Hematopoietic multipotent progenitor cell (in vitro differentiated cells): ENCODE measurements at places on chromosomes 3 and 15. TPM values are rescaled to one million over a fixed set of nuclear protein-coding genes. Genes with fewer than 3 reads are reported as not detected.
A peak's percentile ranks its signal among the peaks of the same experiment; 100 is the strongest.

- no peak for DNase-seq
These were observed 1101.4 kb downstream of the ROBO2 start for GRCh38 chr3:78141269-78141668.

DNA sequence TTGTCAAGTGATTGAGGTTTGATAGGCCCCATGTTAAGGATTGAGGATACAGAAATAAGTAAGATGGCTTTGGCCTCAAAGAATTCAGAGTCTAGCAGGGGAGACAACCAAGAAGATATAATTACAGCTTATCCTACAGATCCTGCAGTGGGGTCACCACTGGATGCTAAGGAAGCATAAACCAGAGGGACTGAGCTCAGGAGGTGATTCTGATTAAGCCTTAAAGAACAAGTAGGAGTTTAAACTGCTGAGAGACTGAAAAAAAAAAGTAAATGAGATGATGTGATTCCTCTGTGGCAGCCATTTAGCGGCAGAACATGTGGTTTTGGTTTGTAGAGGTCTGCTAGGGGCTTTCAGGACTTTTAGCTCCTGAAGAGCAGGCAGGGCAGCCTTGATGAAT, 72.1 kb upstream of the ROPN1 start:
- no peak for DNase-seq

- no peak for DNase-seq
These were observed 407.2 kb upstream of the LMCD1 start for GRCh38 chr3:8094415-8094814.

Gene RLBP1
- not detected for total RNA-seq

DNA sequence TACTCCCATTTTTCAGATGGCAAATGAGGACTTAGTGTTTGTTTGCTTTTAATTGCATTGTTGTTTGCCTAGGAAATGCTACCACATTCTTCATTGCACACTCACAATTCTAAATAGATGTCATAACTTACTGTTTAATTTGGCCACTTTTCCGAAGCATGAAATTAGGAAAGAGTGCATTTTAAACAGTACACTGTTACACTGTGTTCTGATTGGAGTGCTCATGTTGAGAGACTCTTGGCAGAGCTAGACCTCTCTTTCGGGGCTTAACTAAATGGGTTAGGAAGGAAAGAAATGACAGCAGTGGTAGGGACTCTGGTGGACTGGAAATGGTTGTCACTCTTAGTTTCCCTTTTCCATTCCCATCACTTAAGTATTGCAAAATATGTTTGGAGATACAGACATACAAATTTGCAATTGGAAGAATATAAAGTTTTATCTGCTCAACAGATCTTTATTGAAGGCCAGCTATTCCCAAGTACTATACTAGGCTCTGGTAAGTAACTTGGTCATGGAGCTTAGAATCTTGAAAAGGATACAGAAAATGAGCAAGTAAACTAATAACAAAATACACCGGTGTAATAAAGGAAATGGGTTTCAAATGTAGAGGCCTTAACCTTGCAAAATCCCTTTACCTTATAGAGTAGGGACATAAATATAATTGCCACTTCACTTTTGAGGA, 90.2 kb downstream of the DCUN1D1 start:
- DNase-seq: no peak

- no peak for DNase-seq
These were observed 15.1 kb downstream of the LRRC3B start for GRCh38 chr3:26637698-26638097.

GRCh38 chr15:78811825-78812183, 540 bp upstream of the ADAMTS7 start:
- no peak for DNase-seq

DNA sequence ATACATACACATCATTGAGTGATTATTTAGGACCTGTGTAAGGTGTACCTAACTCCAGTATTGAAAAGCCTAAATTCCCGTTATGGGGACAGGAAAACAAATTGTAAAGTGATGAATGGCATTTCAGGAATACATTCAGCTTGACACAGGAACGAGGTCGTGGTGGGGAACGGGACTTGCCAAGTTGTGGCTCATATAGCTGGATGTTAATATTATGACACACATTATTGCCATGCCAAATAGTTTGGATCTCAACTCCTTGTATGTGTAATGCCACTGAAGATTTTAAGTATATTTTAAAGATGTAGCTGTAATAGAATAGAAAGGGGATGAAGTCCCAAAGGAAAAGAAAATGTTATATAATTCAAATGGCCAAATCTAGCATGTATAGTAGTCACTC, 227.2 kb upstream of the GOLIM4 start:
- DNase-seq: no peak

DNA sequence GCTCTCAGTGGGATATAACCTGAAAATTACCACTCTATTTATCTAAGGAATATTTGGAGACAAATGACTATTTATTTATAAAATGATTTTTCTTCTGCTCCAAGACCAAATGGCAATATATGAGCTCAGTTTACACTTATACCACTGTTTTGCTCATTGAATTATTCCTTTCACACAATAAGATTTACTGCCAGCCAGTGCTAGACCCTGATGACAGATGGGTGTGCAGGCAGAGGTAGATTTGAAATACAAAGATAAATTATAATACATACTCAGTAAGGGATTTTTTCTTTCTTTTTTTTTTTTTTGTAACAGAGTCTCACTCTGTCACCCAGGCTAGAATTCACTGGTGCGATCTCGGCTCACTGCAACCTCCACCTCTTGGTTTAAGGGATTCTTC, 980.3 kb downstream of the EPHA3 start:
- no peak for DNase-seq

GRCh38 chr3:175020101-175020500, 161.0 kb downstream of the NAALADL2 start:
- DNase-seq: no peak

DNA sequence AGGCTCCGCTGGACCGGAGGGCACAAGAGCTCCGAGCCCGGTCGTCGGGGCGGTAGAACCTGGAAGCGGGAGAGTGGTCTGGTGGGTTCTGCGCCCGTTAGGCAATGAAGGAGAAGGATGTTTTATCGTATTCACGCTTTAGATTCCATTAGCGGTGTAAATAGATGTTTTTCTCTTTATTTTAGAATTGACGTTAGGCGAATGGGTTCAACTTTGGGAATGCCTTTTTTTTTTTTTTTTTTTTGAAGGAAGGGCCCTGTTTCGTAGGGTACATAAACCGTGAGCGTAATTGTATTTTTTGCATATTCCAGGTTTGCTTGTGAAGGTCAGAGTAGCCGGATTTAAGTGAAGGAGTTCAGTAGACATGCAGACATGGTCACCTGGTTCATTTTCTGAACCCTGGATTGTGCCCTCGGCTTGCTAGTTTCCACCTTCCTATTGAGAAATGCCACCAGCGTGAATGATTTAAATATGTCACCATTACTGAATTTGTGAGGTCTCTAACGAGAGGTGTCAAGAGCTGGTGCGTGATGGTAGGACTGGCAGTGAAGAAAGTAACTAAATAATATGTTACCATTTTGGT, 808 bp downstream of the RBM6 start:
- DNase-seq: no peak

DNA sequence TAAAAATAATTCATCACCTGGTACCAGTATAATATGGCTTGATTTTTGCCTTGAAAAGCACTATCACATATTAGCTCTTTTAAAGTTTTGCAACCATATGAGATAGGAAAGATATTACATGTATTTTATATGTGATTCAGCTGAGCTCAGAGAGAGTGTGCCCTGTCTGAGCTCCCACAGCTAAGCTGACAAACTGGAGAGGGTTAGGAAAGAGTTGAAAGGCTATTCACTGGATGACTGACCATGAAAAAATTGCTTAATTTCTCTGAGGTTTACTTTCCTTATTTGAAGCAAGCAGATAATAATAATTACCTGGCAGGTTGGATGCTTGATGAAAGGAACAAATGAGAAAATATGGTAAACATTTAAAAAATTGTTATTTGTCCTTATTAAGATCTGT, 97.4 kb upstream of the CCDC80 start:
- no peak for DNase-seq

DNA sequence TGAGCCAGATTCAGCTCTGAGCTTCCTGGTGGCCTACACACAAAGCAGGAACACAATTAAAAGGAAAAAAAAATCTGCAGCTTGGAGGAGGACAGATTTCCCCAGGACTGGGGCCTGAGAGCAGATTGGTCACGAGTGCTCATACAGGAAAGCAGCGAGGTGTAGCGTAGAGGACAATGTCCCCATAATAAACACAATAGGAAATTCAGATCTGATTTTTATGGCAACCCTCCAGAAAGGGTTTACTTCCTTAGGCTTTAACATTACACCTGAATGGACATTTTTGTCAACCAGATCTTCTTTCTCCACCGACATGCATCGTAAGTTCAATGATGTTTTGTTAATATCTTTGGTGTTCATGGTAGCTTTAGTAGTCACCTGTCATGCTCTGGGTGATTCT, 23.3 kb downstream of the SLC6A20 start:
- no peak for DNase-seq

- no peak for DNase-seq
These were observed 553.1 kb upstream of the PPP2R3A start for GRCh38 chr3:135412475-135412874.

- DNase-seq: no peak
These were observed 96.5 kb downstream of the DLG1 start for GRCh38 chr3:197201791-197202452.

- no peak for DNase-seq
These were observed 179.4 kb downstream of the GHSR start for GRCh38 chr3:172268868-172269267.

DNA sequence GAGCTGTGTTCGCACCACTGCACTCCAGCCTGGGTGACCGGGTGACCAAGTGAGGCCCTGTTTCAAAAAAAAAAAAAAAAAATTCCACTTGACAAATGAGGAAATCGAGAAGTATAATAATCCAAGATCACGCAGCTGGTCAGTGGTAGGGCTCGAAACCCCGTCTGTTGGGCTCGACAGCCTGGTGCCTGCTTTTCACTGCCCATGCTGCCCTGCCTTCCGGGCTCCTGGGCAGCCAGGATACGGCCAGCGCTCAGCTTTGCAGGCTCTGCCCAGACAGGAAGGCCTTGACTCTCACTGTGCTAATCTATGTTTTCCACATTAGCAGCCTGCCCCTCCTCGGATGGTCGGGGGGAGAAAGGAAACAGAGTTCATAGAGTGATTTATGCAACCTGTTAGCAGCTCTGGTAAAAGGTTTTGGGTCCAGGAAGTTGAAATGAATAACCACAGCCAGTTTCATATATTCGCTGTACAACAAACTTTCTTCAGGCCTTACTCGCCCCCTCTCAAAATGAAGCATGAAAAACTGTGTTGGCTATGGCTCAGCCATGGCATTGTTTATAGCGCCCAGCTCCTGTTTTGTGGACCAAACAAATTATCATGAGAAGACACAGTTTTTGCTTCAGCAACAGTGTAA, 108.8 kb downstream of the XXYLT1 start:
- peak; percentile 93 for DNase-seq

GRCh38 chr3:119290613-119291012, 3.6 kb upstream of the ARHGAP31 start:
- no peak for DNase-seq

Gene GASK1A
- 1.6 TPM for total RNA-seq

DNA sequence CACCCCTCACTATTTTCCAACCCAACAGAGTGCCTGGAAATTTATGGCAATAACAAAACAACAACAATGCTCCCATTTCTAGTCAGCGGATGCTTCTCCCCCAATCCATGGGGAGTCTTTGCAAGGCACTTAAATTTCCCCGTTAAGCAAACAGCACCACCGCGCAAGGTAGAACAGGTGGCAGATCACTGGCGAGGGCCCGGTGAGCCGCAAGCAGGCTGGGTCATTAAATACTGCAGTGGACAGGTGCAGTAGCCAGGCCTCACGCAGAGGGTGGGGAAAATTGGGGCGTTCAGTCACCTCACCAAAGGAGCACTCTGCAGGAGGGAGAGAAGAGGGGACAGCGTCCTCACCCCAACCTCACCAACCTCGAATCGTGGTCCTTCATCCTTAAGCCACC, 147.5 kb downstream of the NTRK3 start:
- DNase-seq: no peak

GRCh38 chr3:69462022-69462825, 76.3 kb upstream of the FRMD4B start:
- no peak for DNase-seq

Gene GREM1
- total RNA-seq: under 0.01 TPM

Gene AQP9
- 0.54 TPM for total RNA-seq
